ENCODE measurements at places on chromosomes 12 and 14.

DNA sequence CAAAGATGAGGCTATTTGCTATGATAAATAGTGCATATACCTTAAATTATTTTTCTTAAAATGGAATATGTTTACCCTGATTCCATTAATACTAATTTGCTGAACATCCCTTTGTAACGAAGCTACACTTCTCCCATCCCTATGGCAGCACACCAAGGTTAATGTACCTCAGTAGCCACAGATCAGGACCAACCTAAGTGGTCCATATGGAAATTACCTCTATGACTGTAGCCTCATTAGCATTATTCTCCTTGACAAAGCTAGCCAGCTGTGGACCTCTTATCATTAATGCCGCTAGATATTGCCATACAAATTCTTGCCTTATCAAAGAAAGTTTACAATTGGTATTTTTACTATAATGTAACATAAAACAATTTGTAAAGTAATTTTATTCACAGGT is 76.9 kb upstream of the GARIN2 start:
- DNase-seq, result no peak

DNA sequence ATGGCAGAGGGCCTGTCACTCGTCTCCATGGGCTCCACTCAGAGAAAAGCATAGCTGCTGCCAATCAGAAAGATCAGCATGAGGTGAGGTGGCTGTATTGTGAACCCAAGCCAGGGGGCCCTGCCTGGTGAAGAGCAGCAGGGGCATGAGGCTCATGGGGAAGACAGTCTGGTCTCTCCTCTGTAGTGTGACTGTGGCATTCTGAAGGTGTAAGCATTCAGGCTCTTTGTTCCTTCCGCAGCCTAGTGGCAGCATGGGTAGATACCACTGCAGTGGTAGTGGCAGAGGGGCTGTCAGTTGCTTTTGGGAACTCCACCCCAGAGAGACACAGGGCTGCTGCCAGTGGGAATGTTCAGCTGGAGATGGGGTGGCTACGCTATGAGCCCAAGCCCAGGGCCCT is 5.1 kb upstream of the CLEC4D start:
- no peak for DNase-seq

DNA sequence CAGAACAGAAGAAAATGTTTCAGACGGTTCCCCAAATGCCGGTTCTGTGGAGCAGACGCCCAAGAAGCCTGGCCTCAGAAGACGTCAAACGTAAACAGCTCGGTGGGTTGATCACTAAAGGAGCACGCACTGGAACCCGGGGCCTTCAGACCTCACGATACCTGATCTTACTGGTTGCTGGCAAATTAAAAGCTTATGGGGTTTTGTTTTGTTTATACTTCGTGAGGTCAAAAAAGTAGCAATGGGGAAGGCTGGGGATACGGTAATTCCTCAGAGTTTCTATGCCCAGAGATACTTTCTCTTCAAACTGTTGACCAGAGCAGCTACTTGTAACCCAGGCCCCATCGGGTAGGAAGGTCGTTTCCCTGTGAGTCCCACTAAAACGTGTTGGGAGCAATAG is 1.7 kb downstream of the CDKN1B start:
- no peak for DNase-seq

- no peak for DNase-seq
Observed at GRCh38 chr12:132454193-132454932, 35.6 kb upstream of the FBRSL1 start.

DNA sequence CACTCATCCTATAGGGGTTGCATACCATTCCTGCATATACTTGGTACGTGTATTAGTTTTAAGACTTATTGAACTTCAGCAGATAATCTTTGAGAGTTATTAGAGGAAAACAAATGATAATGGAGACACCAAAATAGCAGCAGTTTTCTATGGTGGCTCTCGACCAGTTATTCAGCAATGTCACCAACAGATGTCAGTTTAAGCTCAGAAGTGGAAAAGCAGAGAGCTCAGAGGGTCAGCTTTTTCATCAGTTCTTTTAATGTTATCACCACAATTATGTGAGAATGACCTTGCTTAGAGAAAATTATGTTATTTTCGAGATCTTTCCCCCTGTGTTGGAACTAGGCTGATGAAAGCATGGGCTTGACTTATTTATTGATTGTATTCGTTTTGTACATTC is 32.0 kb downstream of the PTPN11 start:
- DNase-seq, result no peak

- DNase-seq, result no peak
Observed at GRCh38 chr12:119592232-119592631, 1.3 kb upstream of the TMEM233 start.

GRCh38 chr12:91388573-91388972 is 206.0 kb upstream of the DCN start:
- no peak for DNase-seq

GRCh38 chr12:88805692-88806091 is 225.4 kb upstream of the KITLG start:
- DNase-seq, result no peak

DNA sequence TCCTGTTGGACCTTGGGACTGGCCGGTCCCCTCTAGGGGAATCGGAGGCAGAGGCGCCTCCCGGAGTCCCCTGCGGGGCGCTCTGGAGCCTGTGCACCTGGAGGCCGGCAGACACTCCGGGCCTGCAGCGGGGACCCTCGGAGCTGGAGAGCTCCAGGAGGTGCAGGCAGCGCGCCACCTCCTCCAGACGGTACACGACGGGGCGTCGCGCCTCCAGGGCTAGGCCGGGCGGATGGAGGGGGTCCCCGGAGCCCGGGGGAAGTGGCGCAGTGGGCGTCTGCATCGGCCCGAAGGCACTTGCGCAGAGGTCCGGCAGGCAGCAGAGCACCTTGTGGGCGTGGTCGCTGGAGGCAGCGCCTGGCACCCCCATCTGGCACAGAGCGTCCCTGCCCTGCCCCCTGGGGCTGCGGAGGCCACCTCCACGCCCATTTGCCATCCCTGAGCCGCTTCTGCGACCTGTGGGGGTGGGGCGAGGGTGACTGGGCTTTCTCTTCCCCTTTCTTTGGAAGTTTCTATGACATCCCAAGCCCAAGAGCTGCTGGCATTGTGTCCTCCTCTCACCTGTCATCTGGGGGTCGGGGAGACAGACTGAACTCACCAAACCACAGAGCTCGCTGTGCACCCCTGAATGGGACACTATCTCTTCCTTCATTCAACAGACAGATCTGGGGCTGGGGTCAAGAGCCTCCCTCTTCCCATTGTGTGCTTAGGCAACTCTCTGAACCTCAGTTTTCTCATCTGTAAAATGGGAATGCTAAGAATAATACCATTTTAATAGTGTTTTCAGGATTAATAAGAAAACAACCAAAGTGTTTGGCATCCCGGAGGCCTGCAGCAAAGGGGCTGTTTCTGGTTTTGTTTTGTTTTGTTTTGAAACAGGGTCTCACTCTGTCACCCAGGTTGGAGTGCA is 37.5 kb upstream of the CORO1C start:
- DNase-seq, result no peak

- DNase-seq, result no peak
Observed at GRCh38 chr12:18684430-18684829, 53.4 kb downstream of the PLCZ1 start.

DNA sequence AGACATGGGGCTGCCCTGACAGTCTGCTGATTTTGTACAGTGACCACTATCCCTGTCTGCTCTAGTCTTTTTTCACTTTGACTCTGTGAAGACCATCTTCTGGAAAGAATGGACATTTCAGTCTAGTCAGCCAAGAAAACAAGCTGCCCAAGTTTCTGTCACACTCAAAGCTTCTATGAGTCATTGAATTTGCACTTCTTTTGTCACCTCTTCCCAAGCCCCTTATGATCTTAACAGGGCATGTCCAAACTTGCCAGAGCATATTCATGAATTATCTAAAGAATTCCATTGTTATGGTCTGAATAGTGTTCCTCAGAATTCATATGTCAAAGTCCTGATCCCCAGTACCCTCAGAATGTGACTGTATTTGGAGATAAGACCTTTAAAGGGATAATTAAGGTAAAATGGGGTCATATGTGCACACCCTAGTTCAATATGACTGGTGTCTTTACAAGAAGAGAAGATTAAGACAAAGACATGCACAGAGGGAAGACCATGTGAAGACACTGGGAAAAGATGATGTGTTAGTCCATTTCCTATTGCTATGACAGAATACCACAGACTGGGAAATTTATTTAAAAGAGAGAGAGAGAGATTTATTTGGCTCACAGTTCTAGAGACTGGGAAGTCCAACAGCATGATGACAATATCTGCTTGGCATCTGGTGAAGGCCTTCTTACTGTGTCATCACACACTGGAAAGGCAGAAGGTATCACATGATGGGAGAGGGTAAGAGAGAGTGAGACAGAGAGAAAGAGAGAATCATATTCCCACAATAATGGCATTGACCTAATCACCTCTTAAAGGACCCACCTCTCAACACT is 242.6 kb downstream of the BTG1 start:
- no peak for DNase-seq

- DNase-seq, result no peak
Observed at GRCh38 chr12:50050410-50051098, 6.8 kb upstream of the ASIC1 start.

GRCh38 chr12:96194971-96195844 is 1.0 kb downstream of the ELK3 start:
- no peak for DNase-seq

DNA sequence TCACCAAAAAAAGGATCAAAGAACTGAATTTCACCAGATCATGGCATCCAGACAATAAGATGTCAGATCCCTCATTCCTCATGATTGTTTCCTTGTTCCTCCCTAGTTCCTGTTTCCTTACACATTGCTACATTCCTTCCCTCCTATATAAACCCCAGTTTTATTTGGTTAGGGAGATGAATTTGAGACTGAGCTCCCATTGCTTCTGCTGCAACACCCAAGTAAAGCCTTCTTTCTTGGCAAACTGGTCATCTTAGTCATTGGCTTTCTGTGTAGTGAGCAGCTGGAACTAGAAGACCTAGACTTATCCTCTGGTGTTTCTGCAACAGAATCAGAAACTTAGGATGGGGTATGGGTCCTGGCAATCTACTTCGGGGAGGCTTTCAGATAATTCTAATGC is 217.9 kb downstream of the NOVA1 start:
- no peak for DNase-seq

DNA sequence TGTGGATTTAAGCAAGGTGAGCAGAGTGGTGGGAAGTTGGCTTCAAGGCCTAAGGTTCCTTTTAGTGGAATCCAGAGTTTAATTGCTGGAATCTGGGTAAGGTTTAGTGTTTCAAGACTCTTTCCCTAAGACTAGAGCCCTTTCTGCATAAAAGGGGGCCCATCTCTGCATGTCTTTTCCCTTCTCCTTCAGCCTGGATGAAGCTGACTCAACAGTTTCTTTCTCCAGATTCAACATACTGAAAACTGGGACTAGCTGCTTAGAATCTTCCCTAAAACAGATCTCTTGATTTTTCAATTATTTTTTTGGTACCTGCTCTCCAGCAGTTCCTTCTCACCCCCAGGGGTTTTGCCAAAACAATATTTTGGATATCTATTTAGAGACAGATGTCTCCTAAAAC is 34.0 kb downstream of the SLC4A8 start:
- no peak for DNase-seq

DNA sequence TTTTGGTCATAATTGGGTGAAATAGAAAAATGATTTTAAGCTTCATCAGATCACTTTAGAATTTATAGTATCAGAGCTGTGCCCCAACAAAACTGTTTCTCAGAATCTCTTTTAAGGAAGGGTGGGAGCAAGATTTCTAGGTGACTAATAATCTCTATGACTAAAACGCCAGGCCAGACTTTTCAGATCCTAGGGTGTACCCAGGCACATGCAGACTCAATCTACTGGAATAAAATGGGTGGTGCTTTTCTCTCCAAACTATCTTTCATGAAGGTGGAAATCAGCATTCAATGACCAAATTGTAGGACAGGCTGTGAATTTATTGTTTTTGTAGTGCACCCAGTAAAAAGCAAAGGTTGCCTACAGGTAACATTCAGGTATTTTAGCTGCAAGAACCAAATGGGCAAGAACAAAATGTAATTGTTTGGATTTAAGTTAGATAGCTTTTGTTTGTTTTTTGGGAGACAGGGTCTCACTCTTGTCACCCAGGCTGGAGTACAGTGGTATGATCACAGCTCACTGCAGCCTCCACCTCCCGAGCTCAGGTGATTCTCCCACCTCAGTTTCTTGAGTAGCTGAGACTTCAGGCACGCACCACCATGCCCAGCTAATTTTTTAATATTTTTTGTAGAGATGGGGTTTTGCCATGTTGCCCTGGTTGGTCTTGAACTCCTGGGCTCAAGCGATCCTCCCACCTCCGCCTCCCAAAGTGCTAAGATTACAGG is 49.5 kb downstream of the PPP2R5C start:
- DNase-seq, result no peak

DNA sequence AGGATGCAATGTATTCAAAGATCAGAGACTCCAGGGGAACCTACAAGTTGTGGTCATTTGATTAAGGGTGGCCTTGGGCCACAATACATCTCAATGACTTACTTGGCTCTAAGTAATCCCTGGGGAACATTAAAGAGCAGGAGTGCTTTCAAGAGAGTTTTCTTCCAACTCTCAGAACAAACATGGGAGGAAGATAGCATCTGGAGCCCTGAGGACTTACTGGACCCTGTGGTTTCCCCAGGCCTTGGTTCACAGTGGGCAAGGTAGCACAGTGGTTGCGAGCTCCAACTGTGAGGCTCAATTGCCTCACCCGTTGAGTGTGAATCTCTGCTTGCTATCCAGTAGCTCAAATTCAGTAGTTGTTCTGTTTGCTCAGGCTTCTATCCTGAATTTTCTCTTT is 32.4 kb downstream of the STXBP6 start:
- no peak for DNase-seq

DNA sequence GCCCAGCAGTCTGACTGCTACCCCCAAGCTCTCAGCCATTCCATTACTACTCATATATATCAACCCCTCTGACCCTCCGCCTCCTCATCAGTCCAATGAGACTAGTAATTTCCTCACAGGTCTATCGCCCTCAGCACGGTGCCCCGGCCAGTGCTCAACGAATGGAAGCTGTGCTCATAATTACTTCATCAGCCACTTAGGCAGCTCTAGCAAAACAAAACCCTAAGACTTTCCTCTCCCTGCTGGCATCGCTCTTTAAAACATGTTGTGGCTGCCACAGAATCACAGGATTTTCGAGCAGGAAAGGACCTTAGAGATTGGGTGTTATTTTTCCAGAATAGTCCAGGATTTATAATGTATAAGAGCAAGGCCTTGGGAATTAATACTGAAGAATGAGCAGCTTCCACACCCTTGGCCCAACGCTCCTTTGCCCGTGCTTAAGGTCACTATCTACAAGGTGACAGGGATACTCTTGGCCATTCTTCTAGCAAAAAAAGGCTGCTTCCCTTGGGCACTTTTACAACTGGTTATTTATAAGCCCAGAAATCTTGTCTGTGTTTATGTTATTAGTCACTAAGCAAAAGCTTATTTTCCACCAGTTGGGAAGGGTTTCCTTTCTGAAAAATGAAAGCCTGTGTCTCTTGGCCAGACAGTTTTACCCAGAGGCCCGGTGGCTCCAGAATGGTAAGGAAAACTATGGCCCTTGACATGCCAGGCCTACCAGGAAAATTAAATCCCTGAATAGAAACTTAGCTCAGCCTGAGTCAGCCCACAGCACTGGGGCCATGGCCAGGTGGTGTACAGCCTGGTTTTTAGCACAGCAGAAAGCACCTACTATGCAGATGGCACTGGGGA is 47.9 kb downstream of the NUAK1 start:
- DNase-seq, result no peak
